ENCODE measurements at places on chromosomes 3 and 15.

- no peak for DNase-seq
These were observed 45.4 kb upstream of the PARL start for GRCh38 chr3:183930086-183930485.

DNA sequence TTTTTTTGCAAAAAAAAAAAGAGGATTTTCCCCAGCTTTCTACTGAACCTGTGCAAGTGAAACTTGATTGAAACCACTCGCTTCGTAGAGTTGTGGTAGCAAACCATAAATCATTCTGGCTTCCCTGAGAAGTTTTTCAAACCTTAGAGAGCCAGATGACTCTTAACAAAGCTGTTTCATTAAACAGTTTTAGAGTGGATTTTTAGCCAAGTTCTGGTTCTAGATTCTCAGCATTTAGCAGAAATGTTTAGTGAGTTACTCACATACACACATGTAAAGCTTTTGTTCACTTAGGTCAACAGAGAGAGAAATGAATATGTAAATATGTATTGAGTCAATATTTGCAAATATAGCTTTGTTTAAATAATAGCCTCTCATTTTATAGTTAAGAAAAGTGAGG lies 18.1 kb upstream of the CCR9 start:
- no peak for DNase-seq

DNA sequence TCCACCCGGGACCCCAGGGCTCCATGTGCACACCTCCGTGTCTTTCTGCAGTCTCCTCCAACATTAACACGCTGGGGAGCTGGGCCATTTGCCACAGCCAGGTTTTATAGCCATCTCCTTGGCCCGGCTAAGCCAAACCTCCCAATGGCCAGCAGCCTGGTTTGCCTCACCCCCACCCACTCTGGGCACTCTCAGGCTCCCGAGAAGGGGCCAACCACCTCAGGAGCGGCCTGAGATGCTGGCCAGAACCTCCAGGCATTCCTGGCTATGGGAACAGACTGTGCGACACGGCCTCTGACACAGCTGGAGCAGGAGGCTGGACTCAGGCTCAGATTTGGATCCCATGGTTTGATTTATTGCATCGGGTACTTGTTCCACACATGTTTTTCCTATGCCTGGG lies 289.7 kb downstream of the RPLP1 start:
- DNase-seq = no peak

GRCh38 chr3:196889844-196890708 lies 22.4 kb downstream of the SENP5 start:
- no peak for DNase-seq

DNA sequence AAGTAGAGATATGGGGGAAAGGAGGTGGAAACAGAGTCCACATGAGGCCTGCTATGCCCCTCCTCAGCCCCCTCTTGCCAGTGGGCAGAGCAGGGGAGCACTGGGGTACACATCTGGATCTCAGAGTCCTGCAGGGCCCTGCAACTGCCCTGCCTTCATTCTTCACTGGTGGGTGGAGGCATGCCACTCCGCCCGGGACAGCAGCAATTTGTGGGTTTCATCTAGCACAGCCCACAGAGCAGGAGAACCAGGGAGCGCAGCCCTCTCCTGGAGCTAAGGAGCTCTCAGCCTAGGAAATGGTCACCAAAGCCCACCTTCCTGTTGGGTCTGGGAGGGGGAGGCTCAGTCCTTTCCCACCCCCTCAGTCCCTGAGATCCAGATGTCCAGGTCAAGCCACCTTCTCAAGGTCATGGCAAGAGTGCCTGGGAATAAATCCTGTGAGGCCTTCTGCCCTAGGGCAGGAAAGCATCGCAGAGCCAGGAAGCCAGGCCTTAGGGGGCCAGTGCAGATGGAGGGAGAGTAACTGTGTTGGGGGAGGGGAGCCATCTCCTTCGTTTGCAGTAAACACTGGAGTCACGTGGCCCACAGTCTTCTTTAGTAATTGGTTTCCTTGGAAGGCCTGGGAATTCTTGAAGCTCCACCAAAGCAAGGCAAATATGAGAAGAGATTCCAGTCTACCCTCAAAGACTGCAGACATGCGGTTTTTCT lies 31.0 kb downstream of the ANP32A start:
- DNase-seq = no peak

Data from omental fat pad (tissue), 4 donors.